Karpas-422 (cell line): ENCODE measurements at places on chromosomes 3 and 15. TPM values are rescaled to one million over a fixed set of nuclear protein-coding genes. Genes with fewer than 3 reads are reported as not detected.
A peak's percentile ranks its signal among the peaks of the same experiment; 100 is the strongest.

DNA sequence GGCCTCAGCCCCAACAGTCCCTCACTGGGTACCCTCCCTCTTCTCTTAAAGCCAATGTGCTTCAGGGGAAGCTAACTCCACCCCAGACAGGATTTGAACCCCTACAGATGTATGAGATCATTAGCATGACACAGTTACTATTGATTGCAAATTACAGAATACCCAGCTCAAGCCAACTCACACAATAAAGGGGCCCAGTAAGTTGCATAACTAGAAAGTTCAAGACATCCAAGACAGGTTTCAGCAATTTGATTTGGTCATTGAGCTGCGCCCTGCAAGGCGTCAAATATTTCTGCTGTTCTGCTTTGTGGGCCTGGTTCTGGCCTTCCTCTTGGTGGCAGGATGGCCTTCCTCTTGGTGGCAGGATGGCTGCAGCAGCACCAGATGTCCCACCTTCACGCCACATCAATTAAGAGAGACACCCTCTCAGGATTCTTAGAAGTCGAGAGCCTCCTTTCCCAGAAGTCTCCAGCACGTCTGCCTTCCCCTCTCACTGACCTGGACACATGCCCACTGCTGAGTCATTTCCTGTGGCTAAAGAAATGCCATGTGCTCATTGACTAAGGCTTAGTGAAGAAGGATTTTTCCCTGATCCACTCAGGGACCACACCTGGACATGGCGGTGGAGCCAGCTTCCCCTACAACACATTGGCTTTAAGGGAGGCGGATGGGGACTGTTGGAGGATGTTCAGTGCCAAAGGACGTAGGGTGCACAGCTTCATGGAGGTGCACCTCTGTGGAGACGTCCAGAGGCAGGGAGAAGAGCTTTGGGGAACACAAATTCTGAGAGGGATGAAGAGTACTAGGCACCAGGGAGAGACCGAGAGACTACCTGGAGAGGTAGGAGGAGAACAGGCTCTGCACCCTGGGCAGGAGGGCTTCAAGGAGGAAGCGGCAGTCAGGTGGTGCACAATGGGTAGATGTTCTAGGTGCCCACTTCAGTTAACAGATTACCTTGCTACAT is 49.1 kb downstream of the DNASE1L3 start:
- H3K4me1 ChIP-seq = no peaks in the 10 kb centered on the region
- H3K4me3 ChIP-seq = no peak overlapping the region
- H3K27me3 ChIP-seq = no peaks in the 10 kb centered on the region
- no peak overlapping the region for H3K27ac ChIP-seq

GRCh38 chr3:50324351-50325112 is 2.0 kb upstream of the HYAL2 start:
- H3K27me3 ChIP-seq = no peaks in the 10 kb centered on the region
- DNase-seq = peak; percentile 83
- H3K36me3 ChIP-seq = peaks cover 4% of the 10 kb centered on the region; the same call in 1 of the 2 replicates
- peaks cover 41% of the 10 kb centered on the region for H3K4me1 ChIP-seq
- H3K27ac ChIP-seq = no peak overlapping the region
- no peak overlapping the region for H3K4me3 ChIP-seq

The ATP13A4 gene
- total RNA-seq = 9.7 and 21.1 TPM in 2 replicates

The CD96 gene
- total RNA-seq = not detected in 2 replicates

DNA sequence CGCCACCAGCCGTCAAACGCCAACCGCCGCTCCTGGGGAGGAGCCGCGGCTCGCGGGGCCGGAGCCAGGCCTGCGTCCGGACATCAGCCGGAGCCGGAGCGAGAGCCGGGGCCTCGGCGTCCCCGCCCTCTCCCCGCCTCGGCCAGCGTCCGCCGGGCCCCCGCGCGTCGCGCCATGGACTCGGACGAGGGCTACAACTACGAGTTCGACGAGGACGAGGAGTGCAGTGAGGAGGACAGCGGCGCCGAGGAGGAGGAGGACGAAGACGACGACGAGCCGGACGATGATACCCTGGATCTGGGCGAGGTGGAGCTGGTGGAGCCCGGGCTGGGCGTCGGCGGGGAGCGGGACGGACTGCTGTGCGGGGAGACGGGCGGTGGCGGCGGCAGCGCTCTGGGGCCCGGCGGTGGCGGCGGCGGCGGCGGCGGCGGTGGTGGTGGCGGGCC is 359 bp downstream of the ARIH1 start:
- peaks cover 30% of the 10 kb centered on the region for H3K36me3 ChIP-seq
- peak overlapping the region; percentile 85 for H3K27ac ChIP-seq
- no peak for DNase-seq
- peaks cover 27% of the 10 kb centered on the region for H3K4me1 ChIP-seq
- no peaks in the 10 kb centered on the region for H3K27me3 ChIP-seq

DNA sequence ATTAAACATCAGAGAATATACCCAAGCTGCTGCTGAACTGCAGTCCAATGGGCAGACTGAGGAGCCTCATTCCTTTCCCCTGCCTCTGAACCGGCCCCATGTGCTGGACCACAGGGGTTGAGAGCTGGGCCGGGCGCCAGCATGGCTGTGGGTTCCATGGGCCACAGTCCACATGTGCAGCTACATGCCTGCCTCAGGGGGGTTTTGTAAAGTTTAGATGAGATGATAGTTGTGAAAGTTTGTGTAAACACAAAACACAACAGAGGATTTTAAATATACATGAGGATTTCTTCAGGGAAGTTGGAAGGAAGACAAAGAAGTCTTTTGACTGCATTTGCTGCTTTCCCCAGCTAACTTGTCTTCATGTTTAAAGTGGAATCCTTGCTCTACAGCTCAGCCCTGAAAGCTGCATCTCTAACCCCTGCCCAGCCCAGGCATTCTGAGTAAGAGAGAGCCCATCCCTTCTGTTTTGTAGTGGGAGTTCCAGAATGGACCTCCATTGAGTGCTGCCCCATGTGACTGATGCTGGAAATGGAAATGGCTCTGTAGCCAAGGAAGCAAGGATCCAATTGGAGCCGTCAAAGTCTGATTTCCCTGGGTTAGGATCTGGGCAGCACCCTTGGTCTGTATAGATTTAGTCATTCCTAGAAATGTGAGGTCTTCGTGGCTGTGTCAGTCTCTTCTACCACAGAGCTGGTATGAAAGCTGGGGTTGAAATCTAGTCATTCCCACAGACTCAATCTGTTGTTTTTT is 17.5 kb downstream of the SLC12A8 start:
- no peak overlapping the region for H3K27ac ChIP-seq
- H3K4me1 ChIP-seq = peaks cover 17% of the 10 kb centered on the region
- H3K27me3 ChIP-seq = no peaks in the 10 kb centered on the region
- H3K4me3 ChIP-seq = no peak overlapping the region
- H3K36me3 ChIP-seq = no peaks in the 10 kb centered on the region
- DNase-seq = no peak

DNA sequence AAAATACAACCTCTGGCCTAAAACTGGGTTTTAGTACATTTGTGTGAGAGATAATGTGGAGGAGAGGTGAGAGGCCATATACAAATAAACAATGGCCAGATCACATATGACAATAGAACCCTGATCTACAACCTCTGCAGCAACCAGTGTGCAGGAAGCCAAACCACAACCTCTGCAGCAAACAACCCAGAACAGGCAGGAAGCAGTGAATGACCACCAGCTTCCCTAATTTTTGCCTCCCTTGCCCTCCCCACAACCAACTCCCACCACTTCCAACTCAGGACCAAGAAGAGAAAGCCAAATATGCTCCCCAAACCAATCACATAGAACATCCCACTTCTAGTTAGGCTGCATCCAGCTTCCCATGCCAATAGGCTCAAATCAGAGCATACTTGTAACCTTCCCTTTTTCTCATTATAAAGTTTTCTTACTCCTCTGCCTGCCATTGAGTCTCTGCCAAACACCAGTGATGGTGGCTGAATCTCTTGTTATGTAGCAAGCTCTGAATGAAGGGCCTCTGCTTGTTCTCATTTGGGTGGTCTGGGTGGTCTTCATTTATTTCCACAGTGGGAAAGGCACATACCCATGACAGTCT is 102.6 kb upstream of the GAP43 start:
- no peaks in the 10 kb centered on the region for H3K27me3 ChIP-seq
- no peak overlapping the region for H3K27ac ChIP-seq
- H3K4me3 ChIP-seq = no peak overlapping the region
- H3K36me3 ChIP-seq = no peaks in the 10 kb centered on the region
- H3K4me1 ChIP-seq = no peaks in the 10 kb centered on the region

The NECTIN3 gene
- total RNA-seq = not detected in 2 replicates

The CELSR3 gene
- total RNA-seq = 3.8 and 7.0 TPM in 2 replicates

The CCR5 gene
- total RNA-seq = not detected in 2 replicates

DNA sequence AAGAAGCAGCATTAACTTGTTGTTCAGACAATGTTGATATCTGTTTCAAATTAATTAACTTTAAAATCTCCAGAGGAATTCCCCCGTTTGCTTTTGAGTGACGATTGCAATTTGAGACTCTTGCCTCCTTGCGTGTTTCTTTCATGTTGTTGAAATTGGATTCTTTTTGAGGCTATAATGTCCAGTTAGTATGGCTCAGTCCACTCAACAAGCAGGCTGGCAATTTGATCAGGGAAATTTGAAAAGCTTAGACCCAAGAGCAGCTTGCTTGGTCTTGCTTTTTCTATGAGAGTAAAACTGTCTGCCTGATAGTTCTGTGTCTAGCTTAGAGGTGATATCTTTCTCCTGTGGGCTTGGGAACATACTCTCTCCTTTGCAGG is 2.0 kb downstream of the ARID3B start:
- no peak overlapping the region for H3K27ac ChIP-seq
- peaks cover 41% of the 10 kb centered on the region for H3K4me1 ChIP-seq
- H3K27me3 ChIP-seq = 0 out of 2 replicates have a peak, but pooled peaks cover 3% of the 10 kb centered on the region
- DNase-seq = no peak
- no peak overlapping the region for H3K4me3 ChIP-seq

DNA sequence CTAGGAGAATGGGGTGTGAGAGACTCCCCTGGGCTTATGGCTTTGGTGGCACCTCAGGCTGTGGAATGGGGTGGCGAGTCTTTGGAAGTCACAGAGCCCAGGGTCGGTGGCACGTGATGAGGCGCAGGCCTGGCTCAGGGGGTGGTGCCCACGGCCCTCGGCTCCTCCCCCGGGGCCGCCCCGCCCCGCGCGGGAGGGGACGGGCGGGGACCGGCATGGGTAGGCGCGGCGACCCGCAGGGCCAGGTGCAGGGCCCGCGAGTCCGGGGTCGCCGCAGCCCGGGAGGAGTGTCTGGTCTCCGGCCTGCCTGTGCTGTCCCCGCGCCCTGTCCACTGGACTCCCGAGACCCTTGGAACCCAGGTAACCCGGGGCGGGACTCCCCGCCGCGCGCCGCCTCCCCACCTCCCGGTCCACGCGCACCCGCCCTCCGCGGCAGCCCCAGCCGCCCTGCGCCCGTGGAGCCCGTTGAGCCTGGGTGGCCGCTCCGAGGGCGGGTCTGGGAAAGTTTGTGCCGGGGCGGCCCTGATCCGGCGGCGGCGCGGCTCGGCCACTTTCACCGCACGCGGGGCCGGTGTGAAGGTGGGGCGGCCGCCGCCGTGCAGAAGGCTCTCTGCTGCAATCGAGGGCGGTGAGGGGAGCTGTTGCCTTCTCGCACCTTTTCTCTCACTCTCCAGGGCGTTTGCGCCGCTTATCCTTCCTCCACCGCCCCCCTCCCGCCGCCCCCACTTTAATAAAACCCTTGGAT is at the start of gene PAQR5:
Gene PAQR5, plus strand, starts transcription at position 216 of the 745 bp plus-strand sequence. CDS start 61,169 bp downstream, outside the sequence.
- H3K4me1 ChIP-seq = no peaks in the 10 kb centered on the region
- no peaks in the 10 kb centered on the region for H3K27me3 ChIP-seq
- no peak for DNase-seq
- H3K27ac ChIP-seq = no peak within 1 kb of the TSS
- H3K36me3 ChIP-seq = no peaks in the 10 kb centered on the region

GRCh38 chr3:36741285-36741684 is 23.1 kb downstream of the DCLK3 start:
- no peak overlapping the region for H3K4me3 ChIP-seq
- 0 out of 2 replicates have a peak, but pooled peaks cover 2% of the 10 kb centered on the region for H3K27me3 ChIP-seq
- H3K4me1 ChIP-seq = no peaks in the 10 kb centered on the region
- H3K36me3 ChIP-seq = no peaks in the 10 kb centered on the region
- H3K27ac ChIP-seq = no peak overlapping the region

DNA sequence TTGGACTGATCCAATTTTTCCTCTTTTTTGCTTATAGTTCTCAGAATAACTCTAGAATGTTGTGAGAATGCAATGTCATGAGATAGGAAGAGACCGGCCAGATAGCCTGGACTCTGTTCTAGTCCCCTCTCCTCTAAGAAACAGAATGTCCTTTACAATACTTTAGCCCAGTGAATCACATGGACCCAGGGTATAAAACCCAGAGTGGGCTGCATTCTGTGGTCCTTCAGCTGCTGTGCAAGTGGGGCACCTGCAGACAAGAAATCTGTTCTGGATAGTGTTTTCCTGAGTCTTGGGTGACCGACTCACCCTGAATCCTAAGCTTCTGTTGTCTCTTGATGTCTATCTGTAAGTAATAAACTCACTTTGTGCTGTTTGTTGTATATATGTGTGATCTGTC is 368.6 kb upstream of the DPH6 start:
- no peak overlapping the region for H3K4me3 ChIP-seq
- H3K27ac ChIP-seq = no peak overlapping the region
- no peaks in the 10 kb centered on the region for H3K27me3 ChIP-seq
- no peaks in the 10 kb centered on the region for H3K4me1 ChIP-seq
- DNase-seq = no peak

The FANCD2OS gene
- not detected in 2 replicates for total RNA-seq

The CD80 gene
- total RNA-seq = not detected in 2 replicates

The LYZL4 gene
- total RNA-seq = not detected in 2 replicates

DNA sequence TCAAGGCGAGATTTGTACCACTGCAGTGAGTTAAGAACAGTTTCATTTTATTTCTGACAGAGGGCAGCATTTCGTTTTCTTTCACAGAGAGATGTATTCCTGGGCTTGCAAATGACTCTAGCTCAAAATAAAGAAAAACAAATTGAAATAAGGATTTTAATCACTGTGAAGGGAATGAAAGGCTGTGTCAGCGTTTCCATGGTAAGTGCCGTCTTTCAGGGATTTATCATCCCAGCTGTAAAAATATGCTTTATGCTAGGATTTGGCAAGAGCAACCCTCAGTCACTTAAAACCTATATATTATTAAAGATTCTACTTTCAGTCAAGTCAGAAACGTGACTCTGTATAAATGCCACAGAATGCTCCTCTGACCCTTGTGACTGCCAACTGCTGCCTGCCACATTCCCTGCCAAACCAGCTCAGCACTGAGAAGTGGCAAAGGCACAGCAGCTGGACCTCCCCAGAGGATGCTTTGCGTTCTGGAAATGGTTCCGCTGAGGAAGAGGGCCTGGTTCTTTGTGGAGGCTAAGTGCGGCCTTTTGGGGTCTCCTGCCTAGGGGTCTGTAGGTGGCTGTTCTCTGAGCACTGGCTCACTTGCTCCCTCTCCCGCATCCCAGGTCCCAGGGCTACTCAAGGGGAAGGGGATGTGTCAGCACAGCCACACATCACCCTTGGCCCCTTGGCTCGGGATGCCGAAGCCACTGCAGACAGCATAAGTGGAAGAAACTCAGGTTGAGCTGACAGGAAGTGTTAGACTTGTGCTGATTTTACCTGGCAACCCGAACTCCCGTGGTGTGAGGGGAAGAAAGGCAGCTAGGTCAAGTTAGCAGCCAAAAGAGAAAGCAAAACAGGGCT is 56.6 kb upstream of the POMGNT2 start:
- H3K4me3 ChIP-seq = no peak overlapping the region
- no peak overlapping the region for H3K27ac ChIP-seq
- DNase-seq = peak; percentile 73
- peaks cover 24% of the 10 kb centered on the region for H3K4me1 ChIP-seq
- 0 out of 2 replicates have a peak, but pooled peaks cover 3% of the 10 kb centered on the region for H3K27me3 ChIP-seq
